Putamen (tissue), 1 donor: ENCODE measurements at places on chromosomes 4 and X.

- DNase-seq, result no peak
Observed at GRCh38 chrX:104564921-104565703, 887 bp upstream of the IL1RAPL2 start.

- DNase-seq, result no peak
Observed at GRCh38 chrX:105109936-105110335, 110.6 kb downstream of the TEX13A start.

GRCh38 chr4:168844353-168845049, 165.6 kb downstream of the CBR4 start:
- no peak for DNase-seq

GRCh38 chr4:53541577-53542206, 49.6 kb downstream of the LNX1 start:
- no peak for DNase-seq

GRCh38 chr4:81844717-81845116, 373.0 kb upstream of the RASGEF1B start:
- peak; percentile 74 for DNase-seq

GRCh38 chrX:10938365-10938923, 172.7 kb upstream of the HCCS start:
- DNase-seq, result no peak

DNA sequence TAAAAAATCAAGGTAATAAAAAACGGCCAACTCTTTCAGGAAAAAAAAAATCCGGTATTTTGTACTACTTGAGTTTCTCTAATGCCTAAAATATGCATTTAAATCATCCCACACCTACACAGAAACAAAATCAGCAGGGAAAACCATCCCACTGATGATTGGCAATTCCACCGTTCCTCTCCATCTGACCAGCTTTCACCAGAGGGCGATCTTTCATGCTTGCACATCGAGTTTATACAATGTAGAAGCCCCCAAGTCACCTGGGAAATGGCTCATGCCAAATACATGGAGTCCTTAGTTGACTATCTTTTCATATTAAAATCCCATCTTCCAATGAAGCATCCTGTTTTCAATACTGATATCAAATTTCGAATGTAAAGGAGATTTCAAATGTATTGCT, 69.2 kb downstream of the PTCHD1 start:
- DNase-seq, result no peak

DNA sequence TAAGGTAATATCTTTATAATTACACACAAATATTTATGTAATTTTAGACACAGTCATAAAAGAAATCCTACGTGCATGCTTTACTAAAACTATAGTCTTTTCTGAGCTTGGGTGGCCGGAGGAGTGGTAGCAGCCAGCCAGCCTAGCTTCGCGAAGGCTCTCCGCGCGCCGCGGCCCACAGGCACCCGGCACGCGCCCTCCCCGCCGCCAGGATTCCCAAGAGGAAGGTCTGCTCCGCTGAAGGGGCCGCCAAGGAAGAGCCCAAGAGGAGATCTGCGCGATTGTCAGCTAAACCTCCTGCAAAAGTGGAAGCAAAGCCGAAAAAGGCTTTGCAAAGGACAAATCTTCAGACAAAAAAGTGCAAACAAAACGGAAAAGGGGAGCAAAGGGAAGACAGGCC, 8.7 kb upstream of the PJA1 start:
- DNase-seq, result no peak

DNA sequence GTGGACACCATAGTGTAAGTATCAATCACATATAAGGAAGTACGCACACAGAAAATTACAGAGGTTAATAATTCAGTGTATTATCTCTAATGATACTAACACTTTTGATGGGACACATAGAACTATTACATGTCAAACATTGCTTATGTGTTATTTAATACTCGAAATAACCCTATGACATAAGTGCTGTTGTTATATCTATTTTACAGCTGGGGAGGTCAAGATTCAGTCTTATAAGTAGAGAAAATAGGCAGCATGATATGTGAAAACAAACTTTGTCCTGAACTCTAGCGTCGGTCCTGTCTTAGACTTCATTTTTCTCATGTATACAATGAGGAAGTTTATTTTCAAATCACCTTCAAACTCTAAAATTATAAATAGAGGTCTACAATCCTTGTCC, 23.2 kb downstream of the ENPEP start:
- DNase-seq, result no peak

- DNase-seq, result peak; percentile 12
Observed at GRCh38 chr4:129926936-129927335, 831.0 kb downstream of the C4orf33 start.

- no peak for DNase-seq
Observed at GRCh38 chr4:10534820-10535219, 77.6 kb upstream of the ZNF518B start.

DNA sequence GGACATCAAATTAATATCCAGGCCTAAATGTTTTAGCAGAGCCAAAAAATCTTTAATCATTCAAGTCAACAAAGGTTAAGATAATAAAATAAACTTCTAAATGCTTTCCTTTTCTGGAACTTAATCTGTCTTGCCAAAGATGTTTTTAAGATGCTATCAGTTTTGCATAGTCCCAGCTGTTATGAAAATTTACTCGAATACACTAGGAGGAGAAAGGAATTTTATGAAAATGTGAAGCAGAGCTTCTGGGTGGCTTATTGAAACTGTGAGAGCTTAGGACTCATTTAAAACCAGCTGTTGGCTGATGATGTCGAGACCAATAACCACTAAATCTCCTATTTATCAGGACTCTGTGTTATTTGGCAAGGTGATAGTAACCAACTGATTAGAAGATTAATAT, 202.2 kb upstream of the ETNPPL start:
- no peak for DNase-seq

DNA sequence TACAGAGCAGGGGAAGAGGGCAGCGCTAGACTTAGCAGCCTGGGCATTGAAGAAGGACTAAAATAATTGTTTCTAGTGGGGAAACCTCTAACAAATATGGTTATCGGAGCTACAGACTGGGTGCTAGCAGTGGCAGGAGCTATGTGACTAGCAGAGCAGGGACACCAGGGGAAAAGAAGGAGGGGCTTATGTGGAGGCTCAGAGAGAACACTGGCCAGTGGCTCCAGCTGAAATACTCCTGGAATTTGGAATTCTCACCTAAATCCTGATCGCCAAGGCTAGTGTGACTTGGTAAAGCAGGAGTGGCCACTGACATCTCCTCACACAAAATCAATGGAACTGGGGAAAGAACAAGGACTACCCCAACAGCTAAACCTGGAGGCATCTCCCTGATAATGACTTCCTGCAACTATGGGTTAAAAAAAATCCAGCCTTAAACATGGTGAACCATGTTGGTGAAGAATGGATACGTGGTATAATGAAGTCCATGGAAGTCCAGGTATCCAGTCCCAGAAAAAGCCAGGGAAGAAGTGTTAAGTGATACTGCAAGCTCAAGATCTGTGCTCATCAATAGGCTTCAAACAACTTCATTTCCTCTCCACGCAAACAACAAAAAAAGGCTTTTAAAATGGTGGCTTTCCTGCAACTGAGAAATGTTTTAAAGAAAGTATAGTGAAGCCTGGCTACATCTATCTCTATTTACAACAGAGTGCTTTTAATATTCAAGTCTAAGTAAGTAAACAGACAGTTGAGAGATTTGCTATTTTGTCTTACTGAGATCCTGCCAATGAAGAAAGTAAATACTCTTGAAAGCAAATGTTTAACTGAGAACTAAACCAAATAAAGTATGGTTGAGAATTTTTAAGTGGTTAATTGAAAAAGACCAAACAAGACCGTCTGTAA, 1.8 kb downstream of the TAPT1 start:
- DNase-seq, result no peak

DNA sequence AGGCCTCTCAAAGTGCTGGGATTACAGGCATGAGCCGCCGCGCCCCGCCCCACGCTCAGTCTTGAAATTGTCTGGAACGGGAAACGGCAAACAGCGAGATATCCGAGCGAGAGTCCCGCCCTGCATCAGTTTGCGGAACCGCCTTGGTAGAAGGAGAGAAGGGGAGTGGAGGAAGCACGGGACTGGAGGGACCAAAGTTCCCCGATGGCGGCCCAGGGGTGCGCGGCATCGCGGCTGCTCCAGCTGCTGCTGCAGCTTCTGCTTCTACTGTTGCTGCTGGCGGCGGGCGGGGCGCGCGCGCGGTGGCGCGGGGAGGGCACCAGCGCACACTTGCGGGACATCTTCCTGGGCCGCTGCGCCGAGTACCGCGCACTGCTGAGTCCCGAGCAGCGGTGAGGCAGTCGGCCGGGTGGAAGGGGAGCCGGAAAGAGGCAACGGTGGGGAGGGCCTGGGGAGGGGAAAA, at the start of gene BST1:
TSS of gene BST1 (plus strand) at position 125 of the 463 bp plus-strand sequence. CDS start at position 205, 80 bp downstream.
- no peak for DNase-seq

- DNase-seq, result no peak
Observed at GRCh38 chr4:165716472-165716871, 156.6 kb upstream of the TLL1 start.

DNA sequence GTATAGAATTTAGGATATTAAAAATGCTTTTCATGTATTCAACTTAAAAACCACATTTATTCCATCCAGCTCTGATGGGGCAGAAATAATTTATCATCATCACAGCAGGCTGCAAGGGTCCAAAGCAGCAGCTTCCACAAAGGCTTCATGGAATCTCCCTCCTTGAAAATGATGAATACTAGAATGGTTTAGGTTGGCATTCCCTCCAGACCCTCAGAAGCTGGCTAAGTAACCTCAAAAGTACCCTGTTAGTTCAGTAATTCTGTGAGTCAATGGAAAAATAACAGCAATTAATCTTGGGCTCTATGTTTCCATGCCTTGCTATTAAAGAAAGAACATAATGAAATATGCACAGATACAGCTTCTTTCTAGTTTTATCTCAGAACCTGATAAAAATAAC, 594.9 kb upstream of the DIPK2B start:
- DNase-seq, result no peak

GRCh38 chr4:78779280-78779679, 3.1 kb downstream of the BMP2K start:
- DNase-seq, result no peak

DNA sequence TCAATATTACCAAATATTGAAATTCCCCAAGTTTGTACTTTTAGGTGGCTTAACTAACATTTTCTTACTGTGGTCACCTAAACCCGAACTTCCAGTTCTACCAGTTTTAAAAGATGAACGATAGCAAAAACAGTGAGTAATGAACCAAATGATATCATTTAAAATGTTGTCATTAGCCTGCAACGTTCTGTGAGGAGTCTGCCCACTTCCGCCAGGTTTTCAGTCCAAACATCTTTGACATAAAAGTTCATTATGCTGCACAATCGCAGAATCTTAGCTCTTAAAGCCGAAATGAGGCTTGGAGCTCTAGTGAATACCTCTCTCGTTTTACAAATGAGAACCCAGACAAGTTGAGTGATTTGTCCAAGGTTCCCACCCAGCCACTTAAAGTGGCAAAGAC, 762 bp downstream of the PIGA start:
- no peak for DNase-seq

DNA sequence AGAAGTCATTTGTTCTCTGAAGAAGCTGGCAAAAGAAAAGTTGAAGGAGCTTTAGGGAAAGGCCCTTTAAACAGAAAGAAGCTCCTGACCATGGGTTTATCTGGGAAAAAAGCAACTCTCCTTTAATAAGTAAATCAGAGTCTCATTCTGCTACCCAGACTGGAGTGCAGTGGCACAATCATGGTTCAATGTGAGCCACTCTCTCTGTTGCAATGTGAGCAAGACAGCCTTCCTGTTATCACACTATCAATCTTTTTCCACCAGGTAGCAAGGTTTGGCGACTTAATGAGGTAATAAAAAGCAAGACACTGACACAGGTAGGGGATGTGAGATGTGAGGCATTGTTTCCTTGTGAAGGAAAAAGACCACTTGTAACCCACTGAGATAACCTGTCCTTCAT, 111.3 kb downstream of the SYNPO2 start:
- DNase-seq, result no peak

- DNase-seq, result no peak
Observed at GRCh38 chr4:176335421-176335820, 15.7 kb downstream of the SPCS3 start.

GRCh38 chrX:153626025-153626633, 20.9 kb upstream of the DUSP9 start:
- no peak for DNase-seq

DNA sequence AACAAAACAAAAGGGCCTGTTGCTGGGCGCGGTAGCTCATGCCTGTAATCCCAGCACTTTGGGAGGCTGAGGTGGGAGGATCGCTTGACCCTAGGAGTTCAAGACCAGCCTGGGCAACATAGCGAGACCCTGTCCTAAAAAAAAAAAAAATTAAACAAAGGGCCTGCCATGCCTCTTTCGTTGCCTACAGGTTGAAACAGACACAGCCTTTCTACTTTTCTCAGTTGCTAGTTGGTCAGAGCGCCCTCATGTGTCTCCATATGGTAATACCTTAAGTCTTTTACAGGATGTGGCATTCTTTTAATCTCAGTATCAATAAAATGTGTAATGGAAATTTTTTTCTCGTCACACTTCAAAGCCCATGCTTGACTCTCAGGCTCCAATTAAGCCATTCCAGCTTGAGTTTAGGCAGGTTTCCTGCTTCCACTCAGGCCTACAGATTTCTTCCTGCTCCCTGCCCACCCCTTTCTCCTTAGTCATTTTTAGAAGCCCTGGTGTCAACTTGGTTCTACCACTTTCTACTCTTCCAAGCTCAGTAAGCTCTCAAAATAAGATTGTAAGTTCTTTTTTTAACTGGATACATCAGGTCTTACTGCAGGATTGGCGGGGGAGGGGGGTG, 4.6 kb upstream of the SOWAHD start:
- DNase-seq, result no peak

DNA sequence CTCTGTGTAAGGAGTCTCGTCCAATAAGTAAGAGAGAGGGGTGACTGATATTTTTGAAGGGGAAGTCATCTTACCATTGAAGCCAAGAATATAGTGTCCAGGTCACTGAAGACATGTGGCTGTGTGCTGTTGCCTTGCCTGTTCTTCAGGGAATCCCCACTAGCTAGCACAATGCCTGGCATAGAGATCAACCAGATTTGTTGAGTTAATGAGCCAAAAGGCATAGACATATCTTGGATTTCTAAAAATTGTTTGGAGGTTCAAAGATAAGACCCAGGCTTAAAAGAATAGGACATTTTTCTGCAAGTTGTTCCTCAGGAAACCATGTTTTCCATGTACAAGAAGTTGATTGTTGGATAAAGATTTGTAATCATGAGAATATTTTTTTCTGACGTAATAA, 119.3 kb upstream of the DKK2 start:
- DNase-seq, result no peak

DNA sequence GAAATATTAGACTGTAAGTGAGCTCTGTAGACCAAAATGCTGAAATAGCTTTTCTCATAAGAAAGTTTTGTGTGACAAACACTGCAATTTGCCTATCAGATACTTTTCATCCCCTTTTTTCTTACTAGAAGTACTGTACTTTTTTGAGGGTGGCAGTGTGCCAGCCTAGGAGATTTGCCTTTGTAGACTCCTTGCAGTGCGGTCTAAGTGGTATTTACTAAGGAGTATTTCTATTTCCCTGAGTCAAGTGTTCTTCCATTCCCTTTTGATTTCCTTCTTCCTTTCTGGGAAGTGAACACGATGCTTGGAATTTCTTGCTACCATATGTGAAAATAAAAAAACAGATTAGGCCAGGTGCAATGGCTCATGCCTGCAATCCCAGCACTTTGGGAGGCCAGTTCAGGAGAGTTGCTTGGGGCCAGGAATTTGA, 34.6 kb downstream of the PDLIM5 start:
- no peak for DNase-seq
